ENCODE measurements at places on chromosomes 7 and 10. TPM values are rescaled to one million over a fixed set of nuclear protein-coding genes. Genes with fewer than 3 reads are reported as not detected.
A peak's percentile ranks its signal among the peaks of the same experiment; 100 is the strongest.

DNA sequence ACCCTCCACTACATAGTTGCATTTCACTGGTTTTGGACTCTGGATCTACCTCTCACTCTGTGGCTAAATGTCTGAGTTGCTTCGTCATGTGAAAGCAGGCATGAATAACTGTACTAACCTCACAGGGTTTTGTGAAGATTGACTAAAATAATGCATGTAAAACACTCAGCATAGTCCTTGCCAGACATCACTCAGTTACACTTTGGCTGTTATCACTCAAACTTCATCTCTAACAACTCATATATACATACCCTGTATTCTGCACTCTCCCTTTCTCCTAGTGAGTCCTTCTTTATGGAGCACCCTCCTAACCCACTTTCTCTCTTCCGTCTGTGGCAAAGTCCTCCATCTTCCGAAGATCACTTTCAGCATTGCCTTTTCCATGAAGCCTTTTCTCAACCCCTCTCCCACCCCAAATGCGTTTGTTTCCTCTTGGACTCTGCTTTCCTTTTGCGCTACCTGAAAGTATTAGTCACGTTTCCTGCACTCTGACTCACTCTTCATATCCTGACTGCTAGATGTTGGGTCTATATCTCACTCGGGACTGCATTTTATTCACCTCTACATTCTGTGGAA is 72.6 kb downstream of the OSBPL3 start:
- H3K27me3 ChIP-seq, result no peaks in the 10 kb centered on the region
- no peaks in the 10 kb centered on the region for H3K4me1 ChIP-seq
- no peak for DNase-seq
- no peak overlapping the region for H3K4me3 ChIP-seq
- H3K36me3 ChIP-seq, result no peaks in the 10 kb centered on the region

Gene TRIM74
- total RNA-seq, result 0.69 TPM

Gene ATOH7
- total RNA-seq, result 0.36 TPM

- peak; percentile 54 for DNase-seq
- no peak overlapping the region for H3K4me3 ChIP-seq
- H3K36me3 ChIP-seq, result no peaks in the 10 kb centered on the region
- no peaks in the 10 kb centered on the region for H3K4me1 ChIP-seq
- no peak overlapping the region for H3K27ac ChIP-seq
Measured at GRCh38 chr7:27346531-27347275, 104.1 kb downstream of the EVX1 start.

Gene EPC1
- total RNA-seq, result 30.4 TPM

DNA sequence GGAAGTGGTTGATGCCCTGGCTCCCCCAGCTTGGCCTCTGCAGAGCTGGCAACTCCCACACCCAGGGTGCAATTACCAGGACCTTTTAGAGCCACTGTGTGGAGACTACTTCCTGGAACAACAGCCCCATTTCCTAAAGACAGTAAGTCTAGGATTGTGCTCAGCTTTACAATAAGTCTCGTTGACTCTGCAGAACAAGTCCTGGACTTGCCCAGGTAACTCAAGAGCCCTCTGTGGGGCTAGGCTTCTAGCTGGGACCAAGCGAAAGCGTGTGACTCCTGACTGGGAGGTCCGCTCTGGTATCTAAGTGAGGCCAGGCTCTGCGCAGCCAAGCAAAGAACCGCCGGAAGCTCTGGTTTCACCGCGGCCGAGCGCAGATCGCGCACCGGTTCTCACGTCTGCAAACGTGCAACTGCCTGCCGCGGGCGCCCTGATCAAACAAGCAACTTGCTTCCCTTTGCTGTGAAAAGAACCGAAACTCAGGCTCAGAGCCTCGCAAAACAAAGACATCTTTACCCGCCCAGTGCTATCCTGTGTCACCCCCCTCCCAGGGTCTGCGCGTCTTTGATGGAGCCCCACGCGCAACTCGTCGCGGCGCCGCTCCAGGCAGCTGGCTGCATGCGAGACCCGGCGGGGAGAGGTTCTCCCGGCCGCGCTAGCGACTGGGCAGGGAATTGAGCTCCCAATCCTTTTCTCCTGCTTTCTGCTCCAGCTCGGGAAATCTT is 4.4 kb upstream of the PDLIM1 start:
- H3K4me1 ChIP-seq, result peaks cover 9% of the 10 kb centered on the region
- H3K36me3 ChIP-seq, result no peaks in the 10 kb centered on the region
- peak; percentile 88 for DNase-seq
- H3K27me3 ChIP-seq, result peaks cover 18% of the 10 kb centered on the region

- no peak overlapping the region for H3K4me3 ChIP-seq
- no peaks in the 10 kb centered on the region for H3K4me1 ChIP-seq
- H3K27ac ChIP-seq, result no peak overlapping the region
- no peaks in the 10 kb centered on the region for H3K27me3 ChIP-seq
Measured at GRCh38 chr10:35208949-35209613, 82.4 kb downstream of the CREM start.

GRCh38 chr7:116598278-116598677 is 73.4 kb downstream of the CAV1 start:
- no peak overlapping the region for H3K4me3 ChIP-seq
- H3K27ac ChIP-seq, result no peak overlapping the region
- H3K27me3 ChIP-seq, result no peaks in the 10 kb centered on the region
- H3K4me1 ChIP-seq, result no peaks in the 10 kb centered on the region
- no peaks in the 10 kb centered on the region for H3K36me3 ChIP-seq

- no peak overlapping the region for H3K4me3 ChIP-seq
- H3K27me3 ChIP-seq, result no peaks in the 10 kb centered on the region
- no peak for DNase-seq
Measured at GRCh38 chr10:104445359-104445758, 91.7 kb downstream of the CFAP58 start.

GRCh38 chr10:114780577-114781184 is 40.9 kb upstream of the FHIP2A start:
- H3K4me3 ChIP-seq, result no peak overlapping the region
- H3K4me1 ChIP-seq, result no peaks in the 10 kb centered on the region
- peak; percentile 50 for DNase-seq
- no peaks in the 10 kb centered on the region for H3K36me3 ChIP-seq

- H3K36me3 ChIP-seq, result no peaks in the 10 kb centered on the region
- H3K27me3 ChIP-seq, result no peaks in the 10 kb centered on the region
- no peak overlapping the region for H3K27ac ChIP-seq
- DNase-seq, result peak; percentile 58
- H3K4me3 ChIP-seq, result no peak overlapping the region
- H3K4me1 ChIP-seq, result peaks cover 18% of the 10 kb centered on the region
Measured at GRCh38 chr7:33733870-33734650, 171.3 kb upstream of the BMPER start.

Gene NPSR1
- not detected for total RNA-seq

DNA sequence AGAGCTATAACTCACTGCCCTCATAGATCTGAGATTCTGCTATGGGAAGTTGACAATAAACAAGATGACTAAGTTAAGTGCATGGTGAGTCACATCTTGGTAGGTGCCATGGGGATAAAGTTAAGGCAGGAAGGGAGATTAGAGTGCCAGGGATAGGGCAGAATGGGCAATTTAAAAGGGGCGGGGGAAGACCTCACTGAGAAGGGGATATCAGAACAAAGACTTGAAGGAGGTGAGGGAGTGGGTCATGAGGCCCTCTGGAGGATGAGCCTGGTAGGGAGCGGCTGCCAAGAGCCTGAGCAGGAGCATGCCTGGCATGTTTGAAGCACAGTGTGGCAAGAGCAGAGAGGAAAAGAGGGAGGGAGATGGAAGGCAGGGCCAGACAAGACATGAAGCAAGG is 34.8 kb upstream of the INMT start:
- H3K36me3 ChIP-seq, result no peaks in the 10 kb centered on the region
- no peaks in the 10 kb centered on the region for H3K4me1 ChIP-seq

Gene MMP21
- total RNA-seq, result not detected

DNA sequence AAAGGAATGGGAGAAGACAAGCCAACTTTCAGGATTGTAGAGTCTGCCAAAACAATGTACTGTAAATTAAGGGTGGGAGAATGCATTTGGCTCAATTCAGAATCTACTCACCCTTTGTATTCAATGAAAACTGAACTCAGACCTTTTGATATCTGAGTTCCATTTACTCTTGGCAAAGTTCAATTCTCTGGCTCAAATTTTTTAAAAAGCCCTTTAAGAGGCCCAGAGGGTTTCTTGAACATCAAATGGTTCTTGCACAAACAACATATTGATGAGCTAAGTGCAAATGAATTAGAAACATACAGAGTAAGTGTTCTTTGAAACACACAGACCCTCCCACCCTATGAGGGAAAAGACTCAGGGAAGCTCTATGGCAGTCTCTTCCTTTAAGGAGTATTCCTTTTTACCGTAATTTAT is 5.2 kb upstream of the XPNPEP1 start:
- no peak for DNase-seq
- H3K27me3 ChIP-seq, result no peaks in the 10 kb centered on the region
- no peaks in the 10 kb centered on the region for H3K4me1 ChIP-seq
